ENCODE measurements at places on chromosomes 4 and X. TPM values are rescaled to one million over a fixed set of nuclear protein-coding genes. Genes with fewer than 3 reads are reported as not detected.

GATA1 gene
- total RNA-seq: not detected

GPR173 gene
- not detected for total RNA-seq

DNA sequence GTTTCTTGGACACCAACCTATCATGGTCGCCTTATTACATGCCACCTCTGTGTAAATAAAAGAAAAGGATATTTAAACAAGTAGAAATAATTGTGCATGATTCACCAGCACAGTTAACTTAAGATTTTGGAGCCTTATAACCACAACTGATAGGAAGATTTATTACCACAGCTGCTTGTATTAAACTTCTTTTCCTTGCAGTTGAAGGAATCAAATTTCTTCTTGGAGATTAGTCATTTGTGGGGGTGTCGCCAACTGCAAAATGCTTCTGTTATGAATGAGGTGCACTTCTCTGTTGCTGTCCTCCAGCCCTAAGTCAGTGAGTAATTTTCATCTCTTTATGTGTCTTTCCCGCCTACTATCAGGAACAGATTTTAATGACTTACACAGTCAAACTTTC, 73.3 kb downstream of the OR13H1 start:
- DNase-seq: peak; percentile 8

GRCh38 chrX:72236841-72237240, 2.0 kb downstream of the ERCC6L start:
- DNase-seq: peak; percentile 35

GRCh38 chr4:37241647-37242046, 2.9 kb upstream of the NWD2 start:
- no peak for DNase-seq

GRCh38 chr4:19803406-19803805, 448.3 kb upstream of the SLIT2 start:
- no peak for DNase-seq

GRCh38 chr4:131347816-131348215, 1801.3 kb upstream of the PCDH10 start:
- no peak for DNase-seq

Data from bronchial epithelial cell (primary cell).